ENCODE measurements at places on chromosomes 12 and 14.

- DNase-seq = no peak
Measured at GRCh38 chr14:101466456-101467180, 94.7 kb upstream of the DIO3 start.

- DNase-seq = no peak
Measured at GRCh38 chr12:124399622-124400021, 104.7 kb downstream of the RFLNA start.

DNA sequence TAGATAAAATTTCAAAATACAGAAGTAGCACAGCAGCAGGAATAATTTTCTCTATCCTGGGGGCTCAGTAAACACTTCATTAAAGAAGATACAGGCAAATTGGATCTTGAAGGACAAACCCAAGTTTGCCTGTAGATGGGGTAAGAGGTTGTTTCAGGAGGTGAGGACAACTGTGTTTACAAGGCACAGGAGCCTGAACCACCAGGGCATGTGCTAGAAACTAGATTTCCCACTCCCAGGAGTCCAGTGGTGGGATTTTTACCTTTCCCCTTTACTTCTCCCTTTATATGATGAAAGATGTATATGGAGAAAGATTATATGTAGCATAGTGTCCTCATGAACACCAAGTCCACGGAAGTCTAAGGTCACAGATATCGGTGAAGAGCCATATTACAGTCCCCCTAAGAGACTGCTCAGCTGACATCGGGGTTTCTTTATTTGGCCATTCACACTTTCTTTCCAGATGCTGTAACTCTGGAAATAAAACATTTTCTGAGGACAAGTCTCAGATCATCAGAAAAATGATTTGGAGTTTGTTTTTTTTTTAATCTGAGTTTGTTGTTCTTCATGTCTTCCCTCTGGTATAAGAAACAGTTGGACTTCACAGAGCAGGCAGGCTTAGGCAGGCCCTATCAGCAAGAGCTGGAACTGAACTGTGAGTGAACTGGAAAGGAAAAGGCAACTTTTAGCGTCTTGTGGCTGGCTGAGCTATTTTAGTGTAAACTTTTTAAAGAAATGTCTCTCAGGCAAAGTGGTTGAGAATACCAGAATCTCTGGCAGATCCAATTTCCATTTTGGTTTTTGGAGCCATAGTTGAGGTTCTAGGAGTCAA lies 8.0 kb upstream of the EVL start:
- no peak for DNase-seq

GRCh38 chr14:103740991-103741689 lies 25.5 kb downstream of the ZFYVE21 start:
- no peak for DNase-seq

DNA sequence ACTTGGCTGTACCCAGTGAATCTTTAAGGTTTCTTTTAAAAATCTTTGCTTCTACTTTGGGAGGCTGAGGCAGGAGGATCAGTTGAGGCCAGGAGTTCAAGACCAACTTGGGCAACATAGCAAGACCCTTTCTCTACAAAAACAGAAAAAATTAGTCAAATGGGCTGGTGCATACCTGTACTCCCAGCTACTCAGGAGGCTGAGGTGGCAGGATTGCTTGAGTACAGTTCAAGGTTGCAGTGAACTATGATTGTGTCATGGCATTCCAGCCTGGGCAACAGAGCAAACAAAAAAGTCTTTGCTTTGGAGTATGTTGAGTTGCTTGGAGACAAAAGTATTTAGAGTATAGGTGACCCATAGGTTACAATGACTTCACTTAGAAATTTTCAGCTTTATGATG lies 6.2 kb upstream of the DDX55 start:
- DNase-seq = no peak

DNA sequence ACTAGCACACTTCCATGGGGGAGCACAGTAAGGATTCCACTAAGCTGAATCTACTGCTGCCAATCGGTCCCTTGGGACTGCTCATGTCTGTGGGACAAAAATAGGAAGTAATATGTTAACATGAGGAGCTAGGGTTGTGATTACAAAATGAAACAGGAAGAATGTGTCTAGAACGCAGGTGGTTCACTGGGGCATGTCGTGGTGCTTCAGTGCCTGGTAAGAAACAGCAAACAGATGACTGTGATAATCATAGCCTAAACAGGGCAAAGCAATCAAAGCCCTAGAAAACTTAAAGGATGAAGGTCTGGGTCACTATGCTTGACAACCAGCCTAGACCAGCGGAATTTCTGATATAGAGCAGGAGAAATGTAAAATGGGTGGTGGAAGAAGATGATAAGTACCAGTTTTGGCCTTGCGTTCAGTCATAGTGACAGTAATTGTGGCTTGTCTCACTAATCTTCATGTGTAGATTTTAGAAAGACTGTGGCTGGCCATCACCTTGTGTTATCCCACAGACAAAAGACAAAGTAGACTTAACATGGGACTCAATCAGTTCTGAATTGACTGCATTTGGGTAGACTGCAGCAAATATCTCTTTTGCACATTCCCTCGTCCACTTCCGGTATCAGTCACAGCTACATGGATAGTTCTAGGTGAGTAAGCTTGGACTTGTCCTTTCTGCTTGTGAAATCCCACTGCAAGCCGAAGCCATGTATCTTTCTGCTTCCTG lies 51.4 kb downstream of the WASHC3 start:
- no peak for DNase-seq

DNA sequence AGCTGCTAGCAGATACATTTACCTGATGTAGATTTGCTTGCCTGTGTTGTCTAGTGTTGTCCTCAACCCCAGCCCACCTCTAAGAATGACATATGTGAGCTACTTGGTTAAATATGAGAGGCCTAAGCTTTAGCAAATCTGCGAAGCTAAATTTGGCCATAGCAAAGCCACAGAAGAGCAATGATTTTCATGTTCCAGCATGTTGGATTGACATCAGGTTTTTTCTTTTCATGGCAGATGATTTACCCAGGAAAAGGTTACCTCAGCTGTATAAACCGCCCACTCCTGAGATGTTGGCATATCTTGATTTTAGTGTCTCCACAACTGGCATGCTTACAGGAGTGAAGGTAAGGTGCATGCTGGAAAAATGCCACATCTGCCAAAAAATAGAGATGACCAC lies 36.4 kb upstream of the ATF1 start:
- no peak for DNase-seq

GRCh38 chr12:99706736-99707473 lies 59.4 kb downstream of the GARIN6 start:
- no peak for DNase-seq

DNA sequence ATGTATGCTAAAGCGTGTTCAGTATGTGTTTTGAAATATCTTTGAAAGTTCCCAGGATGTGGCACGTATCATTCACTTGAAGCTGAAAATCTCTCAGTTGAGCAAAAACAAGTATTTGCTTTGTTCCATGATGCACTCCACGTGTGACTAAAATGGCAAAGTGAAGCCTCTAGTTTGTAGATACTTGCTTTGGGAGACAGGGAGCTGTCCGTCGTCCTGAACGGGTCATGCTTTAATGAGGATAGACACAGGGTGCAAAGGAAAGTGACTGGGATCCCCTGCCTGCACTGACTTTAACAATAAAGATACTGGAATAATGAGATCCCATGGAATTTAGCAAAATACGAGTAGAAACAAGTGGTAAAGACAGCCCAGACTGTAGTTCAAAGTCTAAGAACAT lies 991.4 kb downstream of the NRXN3 start:
- peak; percentile 14 for DNase-seq

GRCh38 chr12:79747274-79747673 lies 56.5 kb upstream of the PAWR start:
- DNase-seq = no peak

- DNase-seq = no peak
Measured at GRCh38 chr12:69019910-69020309, 86.9 kb upstream of the CPM start.

- no peak for DNase-seq
Measured at GRCh38 chr14:72924337-72924736, 1.9 kb upstream of the DCAF4 start.

DNA sequence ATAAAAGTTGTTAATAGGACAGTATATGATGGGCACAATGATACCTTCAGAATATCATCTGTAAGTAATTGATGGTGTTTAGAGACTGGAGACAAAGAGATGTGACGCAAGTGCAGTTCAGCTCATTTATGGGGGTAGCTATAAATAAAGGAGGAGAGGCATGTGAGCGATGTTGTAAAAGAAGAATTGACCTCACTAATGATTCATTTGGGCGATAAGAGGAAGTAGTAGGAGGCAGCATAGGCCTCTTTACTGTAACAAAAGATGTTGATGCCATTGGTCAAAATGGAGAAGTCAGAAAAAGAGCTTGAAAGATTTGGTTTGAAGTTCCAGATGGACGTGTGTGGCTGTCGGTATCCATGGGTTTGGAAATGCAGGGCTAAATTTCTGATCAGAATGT lies 70.0 kb downstream of the FLRT2 start:
- DNase-seq = no peak

- DNase-seq = no peak
Measured at GRCh38 chr14:101408077-101408831, 153.0 kb upstream of the DIO3 start.

DNA sequence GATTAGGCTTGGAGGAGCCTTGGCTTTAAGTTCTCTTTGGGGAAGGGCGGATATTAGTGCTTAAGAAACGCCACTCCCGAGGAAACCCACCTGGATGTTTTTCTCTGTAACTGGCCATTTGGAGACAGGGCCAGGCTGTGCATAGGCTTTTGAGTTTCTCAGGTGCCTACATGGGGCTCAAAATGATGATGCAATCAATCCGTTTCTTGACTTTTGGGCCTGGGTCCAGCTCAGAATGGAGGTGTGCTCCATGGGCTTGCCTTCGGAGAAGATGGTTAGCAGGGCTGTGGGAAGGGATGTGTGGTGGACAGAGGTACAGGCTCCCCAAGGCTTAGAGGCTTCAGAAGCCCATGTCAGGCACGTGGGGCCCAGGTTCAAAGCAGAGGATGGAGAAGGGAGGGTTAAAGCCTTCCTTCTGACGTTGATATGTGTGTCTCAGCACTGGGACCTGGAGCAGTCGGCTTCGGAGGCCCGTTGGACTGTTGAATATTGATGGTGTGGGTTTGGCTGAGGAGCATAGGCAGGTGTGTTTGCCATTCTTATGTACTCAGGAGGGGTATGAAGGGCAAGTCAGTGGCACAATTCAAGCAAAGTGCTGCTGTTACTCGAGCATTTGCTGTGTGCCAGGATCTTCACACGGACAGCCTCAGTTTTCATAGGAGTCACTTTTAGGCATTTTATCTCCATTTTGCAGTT lies 82.8 kb downstream of the SLC25A47 start:
- DNase-seq = no peak

- no peak for DNase-seq
Measured at GRCh38 chr12:93914281-93914680, 234.1 kb upstream of the PLXNC1 start.

DNA sequence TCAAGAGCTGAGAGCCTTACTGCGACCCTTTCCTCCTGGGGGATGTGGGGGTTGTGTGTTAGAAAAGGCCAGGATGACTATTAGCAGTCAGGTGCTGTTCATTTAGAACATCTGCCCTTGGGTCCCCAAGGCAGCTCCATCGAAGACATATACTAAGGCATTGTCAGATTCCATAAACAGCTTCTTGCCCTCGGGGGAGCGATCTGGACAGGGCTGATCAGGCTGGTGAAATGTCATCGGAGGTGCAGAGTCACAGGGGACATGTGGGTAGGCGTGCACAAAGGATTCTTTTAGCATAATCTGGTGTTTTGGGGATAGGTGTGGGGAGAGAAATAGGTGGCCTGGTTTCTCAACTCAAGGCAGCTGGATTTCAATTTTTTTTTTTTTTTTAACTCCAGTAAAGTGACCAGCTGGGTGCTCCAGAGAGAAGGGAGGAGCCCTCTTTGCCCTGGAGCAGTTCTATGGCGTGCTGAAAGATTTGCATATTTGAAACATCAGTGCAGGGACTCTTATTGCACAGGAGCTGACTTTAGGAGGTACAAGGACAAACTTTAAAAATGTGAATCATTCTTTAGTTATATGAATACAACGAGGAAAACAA lies 160.1 kb downstream of the SUDS3 start:
- no peak for DNase-seq

GRCh38 chr14:66383771-66384170 lies 102.4 kb upstream of the CCDC196 start:
- DNase-seq = no peak

- DNase-seq = peak; percentile 23
Measured at GRCh38 chr14:96090441-96091148, 51.4 kb downstream of the C14orf132 start.

- no peak for DNase-seq
Measured at GRCh38 chr14:67949771-67950170, 130.2 kb downstream of the RAD51B start.

- no peak for DNase-seq
Measured at GRCh38 chr12:14138495-14138894, 157.1 kb upstream of the GRIN2B start.

DNA sequence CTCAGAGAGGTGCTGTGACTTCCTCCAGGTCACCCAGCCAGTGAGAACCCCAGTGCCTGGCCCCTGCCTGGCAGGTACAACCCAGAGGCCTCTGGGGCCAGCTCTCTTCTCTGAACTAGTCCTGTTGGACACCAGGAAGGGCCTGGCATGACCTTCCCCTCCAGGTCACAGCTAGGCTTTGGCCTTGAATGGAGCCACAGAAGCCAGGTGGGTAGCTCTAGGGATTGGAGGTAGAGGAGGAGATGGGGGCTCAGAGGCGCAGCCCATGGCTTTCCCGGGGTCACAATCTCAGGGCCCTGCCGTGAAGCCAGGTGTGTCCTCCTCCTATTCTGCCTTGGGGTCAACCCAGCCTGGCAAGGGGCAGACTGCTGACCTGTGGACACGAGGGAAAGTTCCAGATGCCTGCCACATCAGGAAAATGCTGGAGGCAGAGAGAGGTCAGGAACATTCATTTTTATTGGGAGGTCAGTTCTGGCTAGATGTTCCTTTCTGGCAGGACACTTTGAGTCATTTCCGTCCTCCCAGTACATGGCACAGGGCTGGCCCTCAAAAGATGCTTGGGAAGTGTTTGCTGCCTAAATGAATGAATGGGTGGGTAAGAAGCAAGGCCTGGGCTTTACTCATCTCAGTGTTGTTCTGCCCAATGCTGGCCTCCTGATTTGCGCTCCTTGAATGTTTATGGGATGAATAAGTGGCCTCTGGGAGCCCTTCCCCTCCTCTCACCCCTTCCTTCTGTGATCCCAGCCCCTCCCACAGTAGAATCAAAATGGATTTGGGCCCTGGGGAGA lies 25.4 kb downstream of the FAM222A start:
- peak; percentile 1 for DNase-seq

DNA sequence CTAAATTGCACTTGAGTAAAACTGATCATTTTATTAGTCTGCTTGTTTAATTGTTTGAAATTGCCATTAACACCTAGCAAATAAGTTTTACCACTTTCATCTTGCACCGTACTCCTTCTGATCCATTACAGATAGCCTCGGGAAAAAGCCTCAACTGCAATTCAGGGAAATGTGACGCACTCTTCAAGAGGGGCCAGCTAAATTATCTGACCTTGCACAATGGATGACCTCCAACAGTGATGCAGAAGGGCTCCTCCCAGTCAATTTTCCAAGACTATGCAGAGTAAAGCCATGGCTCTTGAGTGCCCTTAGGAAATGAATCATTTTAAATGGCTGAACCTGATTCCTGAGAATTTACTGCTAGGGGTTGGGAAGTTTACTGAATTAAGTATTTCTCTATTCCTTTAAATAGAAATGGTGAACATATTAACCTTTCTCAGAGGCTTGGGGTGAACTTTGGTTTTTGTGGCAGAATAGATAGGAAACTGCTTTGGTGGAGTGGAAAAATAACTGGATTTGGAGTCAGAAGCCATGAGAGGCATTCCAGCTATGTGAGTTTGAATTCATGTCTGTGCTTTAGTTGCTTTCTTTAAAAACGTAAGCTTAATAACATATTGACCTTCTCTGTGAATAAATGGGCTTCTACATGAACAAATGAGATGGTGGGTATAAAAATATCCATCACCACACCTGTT lies 64.8 kb upstream of the OVCH1 start:
- no peak for DNase-seq
